ENCODE measurements at places on chromosomes 2 and 18. TPM values are rescaled to one million over a fixed set of nuclear protein-coding genes. Genes with fewer than 3 reads are reported as not detected.

DNA sequence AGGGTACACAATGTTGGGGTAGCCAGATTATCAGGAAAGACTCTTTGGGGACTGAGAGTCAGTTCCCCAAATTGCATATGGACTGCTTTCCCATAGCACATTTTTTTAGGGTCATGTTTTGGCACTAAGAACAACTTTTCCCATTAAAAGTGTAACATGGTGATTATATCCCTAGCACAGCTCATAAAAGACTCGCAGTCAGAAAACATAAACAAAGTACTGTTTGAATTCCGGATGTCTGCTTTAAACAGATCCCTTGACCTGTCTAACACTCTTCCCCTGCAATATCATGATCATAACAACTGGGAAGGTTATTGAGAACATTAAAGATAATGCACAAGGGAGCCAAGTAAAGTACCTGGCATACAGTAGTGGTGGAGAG lies 262.2 kb downstream of the ASXL3 start:
- no peak for DNase-seq

- DNase-seq, result no peak
These were observed 306.1 kb downstream of the CPS1 start for GRCh38 chr2:210862283-210863065.

DNA sequence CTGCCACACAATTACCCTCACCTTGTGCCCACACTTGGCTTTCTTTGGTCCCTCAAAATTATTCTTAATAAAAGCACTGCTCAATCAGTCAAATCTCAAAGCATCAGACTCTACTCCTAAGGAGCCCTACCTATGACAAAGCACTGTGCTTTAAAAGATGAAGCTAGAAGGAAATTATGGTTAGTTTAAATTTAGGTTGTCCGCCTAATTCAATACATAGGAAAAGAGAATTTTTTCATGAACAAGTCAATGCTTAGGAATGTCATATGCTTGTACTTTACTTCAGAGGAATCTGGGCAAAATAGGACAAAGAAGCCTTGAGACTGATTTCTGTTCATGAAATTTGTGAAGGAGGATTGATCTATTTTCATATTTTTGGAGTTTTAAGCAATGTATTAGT lies 726.4 kb upstream of the CDH2 start:
- no peak for DNase-seq

DNA sequence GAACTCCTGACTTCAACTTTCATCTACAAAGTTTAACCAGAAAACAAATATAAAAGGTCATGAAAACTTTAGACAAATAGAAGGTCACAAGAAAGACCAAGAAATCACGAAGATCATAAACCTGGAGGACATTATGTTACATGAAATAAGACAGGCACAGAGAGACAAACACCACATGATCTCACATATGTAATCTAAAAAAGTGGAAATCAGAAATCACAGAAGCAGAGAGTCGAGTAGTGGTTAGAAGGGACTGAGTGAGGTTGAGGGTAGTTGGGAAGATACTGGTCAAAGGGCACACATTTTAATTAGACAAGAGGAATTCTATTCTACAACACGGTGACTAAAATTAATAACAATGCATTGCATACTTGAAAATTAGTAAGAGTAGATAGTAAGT lies 1.4 kb downstream of the GCFC2 start:
- DNase-seq, result no peak

DNA sequence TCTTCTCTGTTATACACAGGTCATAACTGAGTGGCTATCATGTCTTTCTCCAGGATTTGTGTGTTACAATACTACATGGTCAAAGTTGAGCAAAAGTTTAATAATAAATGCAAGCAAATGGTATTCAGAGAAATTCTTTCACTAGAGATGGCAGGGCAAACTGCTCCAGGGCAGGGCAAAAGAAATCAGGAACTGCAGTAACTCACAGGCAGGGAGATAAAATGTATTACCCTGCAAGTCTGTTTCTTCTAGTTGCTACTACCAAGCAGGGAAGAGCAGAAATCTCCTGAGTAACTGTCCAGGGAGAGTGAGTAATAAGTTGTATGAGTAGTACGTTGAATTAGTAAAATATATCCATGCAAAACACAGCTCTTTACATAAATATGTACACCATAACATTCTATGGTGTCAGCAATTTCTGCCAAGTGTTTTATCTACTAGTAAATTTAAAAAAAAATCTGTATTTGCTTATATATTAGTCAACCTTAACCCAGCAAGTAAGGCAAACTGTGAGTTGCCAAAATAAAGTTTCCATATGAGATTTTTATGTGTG lies 404.1 kb downstream of the ZEB2 start:
- DNase-seq, result no peak

- DNase-seq, result peak; percentile 28
These were observed 1.0 kb downstream of the NAB1 start for GRCh38 chr2:190649798-190650390.

DNA sequence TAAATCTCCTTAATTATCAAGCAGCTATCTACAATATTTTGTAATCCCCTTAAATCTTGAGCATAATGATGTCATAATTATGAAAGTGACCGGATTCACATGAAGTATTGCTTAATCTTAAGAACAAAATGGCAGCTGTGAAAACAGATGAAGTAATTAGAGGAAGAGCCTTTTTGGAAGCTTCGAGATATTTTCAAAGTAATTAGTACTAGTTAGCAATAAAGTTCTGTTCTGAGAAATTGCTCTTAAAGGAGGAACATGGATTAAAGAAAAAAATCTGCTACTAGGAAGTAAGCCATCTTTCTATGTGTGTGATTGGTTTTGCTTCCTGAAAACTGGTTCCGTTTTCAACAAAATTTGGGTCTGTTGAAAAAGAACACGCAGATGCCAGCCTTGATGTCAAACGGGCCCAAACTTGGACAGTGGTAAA lies 18.3 kb downstream of the CLUL1 start:
- DNase-seq, result no peak

Gene POTEJ
- total RNA-seq, result not detected

Gene SKA1
- not detected for total RNA-seq

Gene PDE1A
- total RNA-seq, result 4.3 TPM
